Stimulated activated CD4-positive, alpha-beta T cell treated with anti-CD3 and anti-CD28 coated beads, Interleukin-1b, Interleukin-23, amount 100 ng/mL, for 48 hours (primary cell): ENCODE measurements at places on chromosomes 7 and 10.

DNA sequence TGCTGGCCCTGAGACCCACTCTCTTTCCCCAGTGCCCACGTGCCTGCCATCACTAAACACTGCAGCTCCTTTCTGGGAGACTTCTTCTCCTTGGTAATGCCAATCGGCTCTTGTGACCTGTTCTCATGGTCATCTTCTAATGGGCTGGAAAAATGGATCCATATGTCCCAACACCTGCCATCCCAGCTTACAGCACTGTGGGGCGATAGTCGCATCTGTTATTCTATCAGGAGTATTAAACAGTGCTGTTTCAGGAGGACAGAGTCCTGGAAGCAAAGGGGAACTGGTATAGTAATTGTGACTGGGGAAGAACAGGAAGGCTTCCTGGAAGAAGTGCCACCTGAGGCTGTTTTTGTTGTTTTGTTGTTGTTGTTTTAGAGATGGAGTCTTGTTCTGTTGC, 411.2 kb downstream of the GLRX3 start:
- no peak for DNase-seq

DNA sequence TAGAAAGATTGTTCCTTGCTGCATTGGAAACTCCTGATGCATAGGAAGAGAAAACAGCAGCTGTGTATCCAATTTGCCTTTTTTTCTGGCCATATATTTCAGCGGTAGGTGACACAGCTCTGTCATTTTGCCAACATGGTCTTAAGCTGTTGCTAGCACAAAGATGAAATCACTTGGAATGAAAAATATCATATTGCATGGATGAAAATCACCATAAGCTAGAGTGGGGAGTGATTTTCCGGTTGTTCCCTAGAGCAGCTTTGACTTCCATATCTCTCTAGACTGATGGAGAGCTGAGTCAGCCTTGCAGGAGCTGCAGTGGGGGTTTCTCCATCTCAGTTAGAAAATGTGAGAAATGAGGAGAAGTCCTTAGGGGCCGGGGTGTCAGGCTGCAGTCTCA, 38.3 kb upstream of the BTBD16 start:
- no peak for DNase-seq

DNA sequence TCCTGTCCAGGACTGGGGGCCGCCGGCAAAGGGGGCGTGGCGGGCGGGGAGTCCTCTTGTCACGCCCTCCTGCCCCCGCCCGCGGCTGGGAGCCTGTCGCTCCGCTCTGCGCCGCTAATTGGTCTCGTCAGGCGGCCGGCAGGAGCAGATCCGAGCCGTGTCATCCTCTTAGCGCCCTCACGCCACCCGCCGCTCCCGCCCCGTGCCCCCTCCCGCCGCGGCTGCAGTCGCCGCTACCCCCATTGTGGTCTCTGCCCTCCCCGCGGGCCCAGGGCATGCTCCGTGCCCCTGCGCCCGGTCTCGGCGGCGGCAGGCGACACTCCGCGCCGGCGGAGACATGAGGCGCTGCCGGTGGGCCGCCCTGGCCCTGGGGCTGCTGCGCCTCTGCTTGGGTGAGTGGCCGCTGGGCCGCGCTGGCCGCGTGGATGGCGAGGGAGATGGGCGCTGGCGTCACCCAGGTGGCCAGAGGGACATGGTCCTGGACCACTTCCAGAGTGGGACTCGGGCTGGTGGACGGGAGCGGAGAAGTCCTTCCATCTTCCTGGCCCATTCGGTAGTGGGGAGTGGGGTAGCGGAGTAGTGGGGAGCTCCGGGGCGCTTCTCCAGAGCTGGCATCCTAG, at the start of gene CDHR1:
Gene CDHR1 (plus strand): TSS at position 114 of the 620 bp plus-strand sequence. CDS start 224 bp downstream, at position 338.
- peak; percentile 40 for DNase-seq

DNA sequence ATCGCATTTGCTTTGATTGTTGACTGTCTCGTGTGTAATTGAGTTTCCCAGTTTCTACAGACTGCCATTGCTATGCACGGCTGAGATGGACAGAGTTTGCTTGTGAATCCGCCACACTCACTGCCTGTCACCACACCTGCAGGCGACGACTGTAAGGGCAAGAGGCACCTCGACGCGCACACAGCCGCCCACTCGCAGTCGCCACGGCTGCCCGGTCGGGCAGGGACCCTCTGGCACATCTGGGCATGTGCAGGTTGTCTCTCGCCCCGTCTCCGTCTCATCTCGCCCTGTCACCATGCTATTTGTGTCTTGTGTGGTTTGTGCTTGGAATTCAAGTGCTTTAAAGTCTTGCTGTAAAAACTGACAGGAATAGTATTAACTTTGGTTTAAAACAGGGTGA, 17.5 kb downstream of the SUN1 start:
- DNase-seq = no peak

DNA sequence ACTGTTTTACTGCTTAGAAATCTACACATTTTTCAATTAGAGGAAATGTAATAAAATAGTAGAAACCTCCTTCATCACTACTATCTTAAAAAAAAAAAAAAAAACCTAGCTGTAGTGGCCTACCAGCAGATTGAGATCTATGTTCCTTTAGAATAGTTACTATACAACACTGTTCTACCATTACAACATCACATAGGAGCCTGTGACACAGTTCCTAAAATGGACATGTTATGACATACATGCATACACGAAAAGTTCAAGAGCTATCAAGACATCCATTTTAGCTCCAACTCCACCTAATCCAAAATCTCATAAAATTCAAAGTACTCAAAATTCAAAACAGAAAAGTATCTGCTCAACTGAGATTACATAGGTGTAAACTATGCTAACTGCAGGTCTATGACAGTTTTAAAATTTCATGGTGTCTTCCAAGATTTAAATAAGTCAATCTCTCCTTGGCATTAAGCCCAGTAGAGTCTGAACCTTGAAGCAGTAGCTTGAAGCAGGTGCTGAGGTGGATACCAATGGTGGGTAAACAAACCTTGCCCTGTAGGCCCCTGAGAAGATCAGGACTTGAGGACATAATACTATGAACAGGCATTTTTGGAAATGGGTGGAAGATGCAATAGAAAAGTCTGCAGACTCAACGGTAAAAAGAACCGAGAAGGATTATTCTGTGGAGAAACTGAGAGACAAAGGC, 17.0 kb downstream of the CACUL1 start:
- DNase-seq = no peak

DNA sequence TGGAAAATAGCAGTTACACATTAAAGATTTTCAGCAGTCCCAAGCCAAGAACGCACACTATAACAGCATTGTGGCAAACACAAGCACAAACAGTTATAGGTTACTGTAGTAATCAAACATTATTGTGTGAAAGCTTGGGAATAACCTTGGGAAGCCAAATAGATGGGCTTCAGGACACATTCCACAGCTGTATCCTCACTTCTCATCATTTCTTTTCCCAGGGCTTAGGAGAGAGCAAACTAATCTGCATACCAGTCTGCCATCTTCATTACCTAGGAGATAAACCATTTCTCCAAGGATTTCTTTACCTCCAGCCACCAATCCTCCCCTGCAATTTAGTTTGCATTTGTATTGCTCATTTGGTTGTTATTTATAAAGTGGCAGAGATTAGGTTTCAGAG, 352.4 kb downstream of the SH2D4B start:
- no peak for DNase-seq

DNA sequence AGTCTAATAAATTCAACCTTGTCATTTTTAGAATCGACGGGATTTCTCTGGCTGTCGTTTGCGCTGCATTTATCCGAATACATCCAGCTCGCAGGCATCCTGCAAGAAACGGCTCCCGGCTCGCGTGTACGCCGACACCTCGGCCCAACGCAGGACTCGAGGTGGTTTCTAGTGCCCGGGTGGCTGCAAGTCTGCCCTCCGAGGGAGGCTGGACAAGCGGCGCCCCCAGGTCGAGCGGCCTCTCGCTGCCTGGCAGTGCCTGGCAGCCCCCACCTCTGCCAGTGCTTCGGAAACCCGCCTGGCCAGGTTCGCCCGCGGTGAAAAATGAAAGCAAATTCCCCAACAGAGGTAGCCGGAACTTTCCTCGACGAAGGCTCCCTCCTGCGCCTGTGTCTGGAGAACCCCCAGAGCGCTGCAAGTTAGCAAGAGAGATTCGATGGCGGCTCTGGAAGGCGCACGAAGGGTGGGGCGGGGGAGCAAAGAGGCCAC, 5.7 kb upstream of the ZNF503 start:
- no peak for DNase-seq

GRCh38 chr10:29495366-29495765, 139.4 kb downstream of the SVIL start:
- DNase-seq = no peak

GRCh38 chr10:104472505-104472904, 118.9 kb downstream of the CFAP58 start:
- no peak for DNase-seq

DNA sequence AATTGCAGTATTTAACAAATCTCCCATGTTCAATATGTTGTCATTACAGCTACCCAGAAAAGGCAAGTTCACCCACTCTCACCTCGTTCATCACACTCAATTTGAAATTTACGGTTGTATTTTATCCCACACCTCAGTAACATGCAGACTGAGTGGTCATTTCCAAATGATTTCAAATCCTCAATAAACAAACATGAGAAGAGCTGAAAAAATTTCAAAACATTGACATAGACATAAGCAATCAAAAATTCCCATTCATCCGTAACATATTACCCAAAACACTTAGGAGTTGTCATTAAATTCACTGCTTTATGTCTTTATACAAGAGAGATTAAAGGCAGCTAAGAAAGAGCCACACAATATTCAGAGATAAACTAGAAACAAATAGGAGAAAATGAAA, 61.7 kb upstream of the NEBL start:
- DNase-seq = no peak

DNA sequence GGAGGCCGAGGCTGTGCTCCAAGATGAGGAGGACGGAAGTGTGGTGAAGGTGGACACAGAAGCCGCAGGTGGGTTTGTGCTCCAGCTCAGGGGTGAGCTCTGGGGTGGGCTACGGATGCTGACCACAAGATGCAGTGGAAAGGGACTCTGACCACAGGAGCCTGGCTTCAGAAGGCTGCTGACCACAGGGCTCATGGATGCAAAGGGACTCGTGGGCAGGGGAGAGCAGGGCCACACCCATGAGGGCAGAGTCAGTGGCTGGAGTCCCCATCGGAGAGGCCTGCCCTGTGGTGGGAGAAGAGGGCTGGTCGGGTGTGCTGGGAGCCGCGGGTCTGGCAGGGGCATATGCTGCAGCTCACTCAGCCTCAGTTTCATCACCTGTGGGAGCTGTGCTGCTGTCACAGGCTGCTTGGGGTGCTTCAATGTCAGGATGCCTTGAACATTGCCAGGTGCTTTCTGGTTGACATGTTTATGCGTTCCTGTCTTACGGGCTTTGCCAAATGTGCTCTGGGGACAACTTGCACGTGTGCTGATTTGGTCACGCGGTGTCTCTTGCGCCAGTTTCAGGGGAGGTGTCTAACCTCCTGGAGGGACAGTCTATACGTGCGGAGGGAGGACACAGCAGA, 13.7 kb downstream of the SCART1 start:
- DNase-seq = no peak

DNA sequence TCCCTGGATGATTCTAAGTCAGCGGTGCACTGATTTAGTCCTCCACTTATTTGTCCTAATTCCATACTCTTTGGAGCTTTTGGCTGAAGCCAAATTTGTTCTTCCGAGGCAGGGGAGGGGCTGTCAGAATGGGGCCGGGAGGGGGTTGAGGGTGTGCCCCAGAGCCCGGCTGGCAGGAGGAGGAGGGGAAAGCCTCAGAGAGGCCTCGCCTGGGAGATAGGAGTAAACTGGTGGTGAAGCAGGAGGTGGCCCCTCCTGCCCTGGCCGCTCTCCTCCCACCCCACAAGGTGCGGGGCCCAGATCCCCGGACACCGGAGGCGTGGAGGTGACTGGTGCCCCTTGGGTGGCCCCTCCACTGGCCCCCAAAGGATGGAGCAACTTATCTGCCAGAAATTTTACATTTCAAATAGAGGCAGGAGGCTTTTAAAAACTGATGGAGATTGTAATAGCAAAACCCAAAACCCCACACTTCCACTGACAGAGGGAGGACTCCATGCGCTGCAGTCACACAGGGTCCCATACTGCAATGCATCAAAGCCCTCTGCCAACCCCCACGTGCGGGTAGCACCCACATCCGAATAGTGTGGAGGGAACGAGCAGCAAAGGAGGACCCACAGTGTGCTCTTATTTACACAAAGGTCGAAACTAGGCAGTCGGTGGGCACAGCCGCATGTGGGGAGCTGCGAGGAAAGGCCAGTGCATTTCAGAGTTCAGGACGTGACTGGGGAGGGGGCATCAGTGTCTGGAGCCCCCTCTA, 61.9 kb downstream of the CAMK2B start:
- no peak for DNase-seq

DNA sequence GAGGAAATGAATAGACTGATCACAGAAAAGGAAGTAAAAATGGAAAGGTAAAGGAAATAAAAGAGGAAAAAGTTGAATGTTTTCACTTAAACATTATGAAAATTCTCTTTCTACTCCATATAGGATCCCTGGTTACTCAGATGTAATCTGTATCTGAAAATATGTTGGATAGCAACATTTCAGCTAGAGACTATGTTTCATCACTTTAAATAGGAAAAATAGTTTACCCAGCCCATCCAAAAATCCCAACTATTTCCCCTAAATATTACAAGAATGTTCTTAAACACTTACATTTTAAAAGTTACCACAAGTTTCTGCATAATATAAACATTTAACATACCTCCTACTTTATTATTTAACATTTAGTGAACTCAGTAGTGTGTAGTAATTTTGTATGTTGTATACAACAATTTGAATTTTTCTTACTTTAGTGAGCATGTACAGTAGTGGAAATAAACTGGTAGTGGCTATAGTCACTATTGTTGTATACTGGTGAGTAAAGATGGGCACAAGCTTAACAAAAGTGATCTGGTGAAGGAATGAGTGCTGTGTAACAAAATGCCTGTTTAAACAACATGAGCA, 27.1 kb downstream of the SLF2 start:
- no peak for DNase-seq

GRCh38 chr10:121087688-121088087, 236.5 kb downstream of the WDR11 start:
- DNase-seq = no peak

GRCh38 chr10:110303681-110304080, 1.0 kb downstream of the SMNDC1 start:
- DNase-seq = no peak

DNA sequence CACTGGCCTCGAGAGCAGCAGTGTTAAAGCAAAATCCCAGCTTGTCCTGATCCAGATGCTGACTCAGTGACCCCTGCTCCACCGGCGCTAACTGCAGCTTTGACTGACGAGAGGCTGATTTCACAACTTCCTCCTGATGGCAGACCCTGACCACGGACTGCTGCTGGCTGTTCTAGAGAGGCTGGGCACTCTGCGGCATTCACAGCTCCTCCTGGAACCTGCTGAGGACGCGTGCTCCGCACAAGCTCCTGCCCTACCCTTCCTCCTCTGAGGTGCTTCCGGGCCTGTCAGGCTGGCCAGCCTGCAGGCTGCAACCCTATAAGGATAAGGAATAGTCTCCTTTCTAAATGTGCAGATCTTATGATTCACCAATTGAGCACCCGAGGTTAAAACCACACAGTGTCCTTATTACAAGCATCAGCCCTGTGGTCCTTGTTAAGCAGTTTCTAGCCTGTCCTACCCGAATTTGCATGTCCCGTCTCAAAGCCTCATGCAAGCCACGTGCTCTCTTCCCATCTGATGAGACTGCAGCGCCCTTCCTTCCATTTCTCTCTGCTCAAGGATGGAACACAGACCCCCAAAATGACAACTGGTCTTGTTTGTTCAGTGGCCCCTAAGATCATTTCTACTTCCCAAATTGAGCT, 35.5 kb upstream of the NCAPG2 start:
- DNase-seq = no peak
